ENCODE measurements at places on chromosomes 5 and 9. TPM values are rescaled to one million over a fixed set of nuclear protein-coding genes. Genes with fewer than 3 reads are reported as not detected.

- DNase-seq = no peak
Observed at GRCh38 chr9:137161558-137162486, 8.0 kb downstream of the LRRC26 start.

GRCh38 chr5:147949711-147950573, 43.6 kb upstream of the C5orf46 start:
- DNase-seq = no peak

DNA sequence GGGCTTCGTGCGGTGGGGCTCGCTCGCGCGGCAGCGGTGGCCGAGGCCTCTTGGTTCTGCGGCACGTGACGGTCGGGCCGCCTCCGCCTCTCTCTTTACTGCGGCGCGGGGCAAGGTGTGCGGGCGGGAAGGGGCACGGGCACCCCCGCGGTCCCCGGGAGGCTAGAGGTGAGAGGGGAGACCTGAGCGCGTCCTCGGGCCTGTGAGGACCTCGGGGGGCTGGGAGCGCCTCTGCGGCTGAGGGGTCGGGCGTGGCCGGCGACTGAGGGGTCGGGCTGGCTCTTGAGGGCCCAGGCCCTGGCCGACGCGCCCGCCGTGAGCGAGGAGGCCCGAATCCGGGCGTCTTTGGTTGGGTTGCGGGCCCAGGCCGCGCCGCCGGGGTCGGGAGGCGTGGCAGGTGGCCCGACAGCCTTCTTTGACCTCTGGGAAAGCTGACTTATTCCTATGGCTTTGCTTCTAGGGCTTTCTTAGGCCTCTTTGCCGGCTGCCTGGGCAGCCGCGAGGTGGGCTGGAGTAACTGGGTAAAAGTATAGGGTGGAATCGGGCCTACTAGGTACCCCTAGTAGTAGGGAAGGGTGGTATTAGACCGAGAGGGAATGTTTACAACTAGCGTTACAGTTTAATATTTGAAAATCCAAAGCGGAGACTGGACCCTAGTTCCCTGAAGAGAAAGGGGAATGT, at the start of gene CANX:
CANX (plus strand) TSS at position 33 of the 681 bp plus-strand sequence. CDS start 6,715 bp downstream, outside the sequence.
- no peak for DNase-seq

DNA sequence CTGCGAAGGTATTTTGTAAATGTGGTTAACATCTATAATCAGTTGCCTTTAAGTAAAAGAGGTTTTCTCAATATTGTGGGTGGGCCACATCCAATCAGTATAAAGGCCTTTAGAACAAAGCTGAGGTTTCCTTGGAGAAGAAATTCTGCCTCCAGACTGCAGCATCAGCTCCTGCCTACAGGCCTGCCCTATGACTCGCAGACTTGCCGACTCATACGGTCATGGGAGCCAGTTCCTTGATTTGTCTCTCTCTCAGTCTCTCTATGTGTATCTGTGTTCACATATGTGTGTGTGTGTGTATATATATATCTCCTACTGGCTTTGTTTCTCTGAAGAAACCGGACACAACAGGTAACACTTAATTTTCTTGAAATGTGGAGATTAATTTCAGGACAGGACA, 45.3 kb downstream of the SLC36A1 start:
- no peak for DNase-seq

GRCh38 chr9:120242116-120242811, 337.7 kb downstream of the CDK5RAP2 start:
- peak; percentile 51 for DNase-seq

DNA sequence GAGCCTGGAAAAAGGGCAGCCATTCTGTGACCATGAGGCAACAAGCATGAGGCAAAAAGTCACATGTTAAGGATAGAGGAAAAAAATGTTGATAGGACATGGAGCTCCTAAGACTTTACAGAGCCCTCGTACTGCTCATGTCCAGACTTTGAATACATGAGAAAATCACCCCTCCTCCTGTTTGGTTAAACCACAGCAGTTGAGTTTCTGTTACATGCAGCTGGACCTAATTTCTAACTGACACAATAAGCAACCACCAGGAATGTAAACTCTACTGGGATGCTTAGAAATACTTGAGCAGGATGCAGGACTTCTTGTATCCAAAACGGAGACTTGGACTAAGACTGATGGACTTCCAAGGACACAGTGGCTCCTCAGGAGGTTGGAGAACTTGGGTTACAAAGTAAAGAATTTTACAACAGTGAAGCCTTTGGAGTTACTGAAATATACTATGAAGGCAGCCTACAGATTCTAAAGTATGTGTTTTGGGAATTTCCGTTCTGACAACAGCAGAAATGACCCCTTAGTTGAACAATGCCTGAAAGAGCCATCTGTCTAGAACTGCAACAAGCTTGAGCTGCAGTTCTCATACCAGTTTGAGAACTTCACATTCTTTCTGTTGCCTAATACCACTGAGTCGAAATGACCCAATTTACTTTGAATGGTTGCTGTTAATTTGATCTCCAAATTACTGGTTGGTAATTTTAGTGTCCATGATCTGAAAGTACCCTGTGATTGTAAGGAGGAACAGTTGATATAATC, 268.9 kb downstream of the PIK3R1 start:
- DNase-seq = no peak

- DNase-seq = peak; percentile 27
Observed at GRCh38 chr9:115694014-115694413, 459.6 kb upstream of the PAPPA start.

GRCh38 chr5:69032009-69032408, 61.8 kb upstream of the SLC30A5 start:
- DNase-seq = peak; percentile 20

DNA sequence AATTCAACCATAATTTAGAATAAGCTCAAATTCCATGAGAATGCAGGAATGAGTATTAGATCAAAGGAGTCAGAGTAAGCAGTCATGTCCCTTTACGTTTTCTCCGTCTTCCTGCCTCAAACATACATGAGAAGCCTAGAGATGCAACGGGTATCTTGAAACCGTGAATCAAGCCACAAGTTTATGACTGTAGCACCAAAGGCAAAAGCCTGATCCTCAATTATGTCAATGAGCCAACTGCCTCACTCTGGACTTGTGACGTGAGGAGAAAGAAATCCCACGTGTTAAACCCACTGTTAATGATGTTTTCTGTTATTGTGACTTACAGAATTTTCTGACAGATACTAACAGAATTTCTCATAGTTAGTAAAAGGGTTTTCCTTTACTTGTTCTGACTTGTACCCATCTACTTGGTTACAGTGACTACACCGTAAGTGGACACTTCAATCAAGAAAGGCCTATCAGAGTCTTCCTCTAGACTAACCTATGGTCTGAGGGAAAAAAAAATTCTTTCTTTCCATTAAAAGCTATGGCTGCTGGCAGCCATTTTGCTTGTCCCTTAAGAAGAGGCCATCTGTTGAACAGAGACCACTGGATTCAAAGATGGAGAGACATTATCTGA, 35.3 kb upstream of the HK3 start:
- no peak for DNase-seq

DNA sequence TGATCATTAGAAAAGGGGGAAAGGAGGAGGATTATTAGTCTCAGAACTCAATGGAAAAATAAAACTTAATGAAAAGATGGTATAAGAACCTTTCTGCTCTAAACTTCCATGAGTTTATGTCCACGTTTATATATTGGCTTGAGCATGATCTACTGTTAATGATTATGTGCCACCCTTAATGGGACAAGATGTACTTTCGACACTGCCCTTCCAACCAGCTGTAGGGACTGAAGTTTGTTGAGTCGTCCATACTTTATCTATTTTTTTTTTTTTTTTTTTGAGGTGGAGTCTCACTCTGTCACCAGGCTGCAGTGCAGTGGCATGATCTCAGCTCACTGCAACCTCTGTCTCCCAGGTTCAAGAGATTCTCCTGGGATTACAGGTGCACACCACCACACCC, 25.0 kb upstream of the GABRP start:
- DNase-seq = no peak

- no peak for DNase-seq
Observed at GRCh38 chr5:177382423-177383029, 1.7 kb upstream of the SLC34A1 start.

GRCh38 chr9:90905822-90906221, 104.2 kb downstream of the SYK start:
- DNase-seq = no peak

GRCh38 chr9:17315341-17315740, 180.5 kb downstream of the CNTLN start:
- no peak for DNase-seq

- no peak for DNase-seq
Observed at GRCh38 chr5:180652346-180652745, 2.9 kb upstream of the FLT4 start.

- DNase-seq = no peak
Observed at GRCh38 chr5:136891175-136891972, 526.0 kb upstream of the TRPC7 start.

DNA sequence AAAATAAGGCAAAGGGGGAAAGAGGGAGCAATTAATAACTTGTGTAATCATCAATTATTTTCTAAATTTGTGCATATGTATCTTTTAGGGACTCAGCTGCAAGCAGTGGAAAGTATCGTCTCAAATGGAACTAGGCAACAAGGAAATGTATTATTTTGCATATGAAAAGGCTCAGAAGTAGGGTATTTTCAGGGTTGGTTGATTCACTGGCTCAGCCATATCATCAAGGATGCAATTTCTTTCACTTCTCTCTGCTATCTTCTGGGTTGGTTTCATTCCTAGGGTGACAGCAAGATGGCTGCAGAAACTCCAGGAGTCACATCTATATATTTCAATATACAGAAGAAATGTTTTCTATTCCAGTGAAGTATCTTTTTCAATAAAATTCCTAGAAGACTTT, 509.8 kb downstream of the DMAC1 start:
- DNase-seq = no peak

DNA sequence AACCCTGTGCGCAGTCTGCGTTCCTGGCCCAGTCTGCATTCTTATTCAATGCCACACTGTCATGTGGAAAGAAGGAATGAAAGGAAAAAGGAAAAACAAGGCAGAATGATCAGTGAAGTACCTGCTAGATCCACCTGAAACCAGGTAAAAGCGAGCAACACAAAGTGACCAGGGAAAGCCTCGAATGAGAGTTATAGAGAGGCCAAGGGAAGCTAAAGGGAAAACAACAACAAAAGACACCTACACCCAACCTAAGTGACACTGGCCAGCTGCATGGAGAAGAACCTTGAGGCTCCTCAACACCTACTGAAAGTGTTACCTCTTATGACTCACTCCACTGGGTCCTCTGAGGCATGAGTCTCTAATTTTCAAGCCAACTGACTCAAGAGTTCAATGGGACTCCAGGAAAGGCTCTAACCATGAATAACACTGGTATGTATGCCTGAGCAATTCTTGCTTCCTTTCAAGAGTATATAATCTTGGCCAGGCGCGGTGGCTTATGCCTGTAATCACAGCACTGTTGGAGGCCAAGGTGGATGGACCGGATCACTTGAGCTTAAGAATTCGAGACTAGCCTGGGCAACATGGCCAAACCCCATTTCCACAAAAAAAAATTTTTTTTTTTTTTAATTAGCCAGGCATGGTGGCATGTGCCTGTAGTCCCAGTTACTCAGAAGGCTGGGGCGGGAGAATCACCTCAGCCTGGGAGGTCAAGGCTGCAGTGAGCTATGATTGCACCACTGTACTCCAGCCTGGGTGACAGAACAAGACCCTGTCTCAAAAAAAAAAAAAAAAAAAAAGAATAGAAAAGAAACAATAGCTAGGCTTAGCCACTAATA, 29.0 kb downstream of the MTMR12 start:
- DNase-seq = no peak

DNA sequence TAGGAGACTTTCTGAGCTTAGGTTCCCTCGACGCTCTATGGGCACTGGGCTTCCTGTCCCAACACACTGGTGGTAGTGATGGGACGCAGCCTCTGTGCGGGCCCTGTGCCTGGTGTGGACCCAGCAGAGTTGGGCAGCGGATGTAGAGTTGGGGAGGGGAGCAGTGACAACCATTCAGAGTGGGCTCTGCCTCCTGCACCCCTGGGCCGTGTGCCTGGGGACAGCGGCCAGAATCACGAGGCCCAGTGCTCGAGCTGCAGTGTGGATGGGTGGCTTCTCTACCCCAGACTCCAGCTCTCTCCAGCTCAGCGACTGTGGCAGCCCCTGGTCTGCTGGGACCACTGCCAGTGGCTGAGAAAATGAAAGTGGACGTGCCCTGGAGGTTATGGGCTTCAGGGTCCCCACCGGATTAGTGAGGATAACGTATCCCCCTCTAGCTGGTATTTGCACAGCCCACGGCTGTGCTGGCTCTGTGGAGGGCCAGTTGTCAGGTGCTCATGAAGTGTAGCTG, 18.6 kb downstream of the RXRA start:
- no peak for DNase-seq

- no peak for DNase-seq
Observed at GRCh38 chr5:170619869-170620268, 116.0 kb downstream of the KCNIP1 start.

DNA sequence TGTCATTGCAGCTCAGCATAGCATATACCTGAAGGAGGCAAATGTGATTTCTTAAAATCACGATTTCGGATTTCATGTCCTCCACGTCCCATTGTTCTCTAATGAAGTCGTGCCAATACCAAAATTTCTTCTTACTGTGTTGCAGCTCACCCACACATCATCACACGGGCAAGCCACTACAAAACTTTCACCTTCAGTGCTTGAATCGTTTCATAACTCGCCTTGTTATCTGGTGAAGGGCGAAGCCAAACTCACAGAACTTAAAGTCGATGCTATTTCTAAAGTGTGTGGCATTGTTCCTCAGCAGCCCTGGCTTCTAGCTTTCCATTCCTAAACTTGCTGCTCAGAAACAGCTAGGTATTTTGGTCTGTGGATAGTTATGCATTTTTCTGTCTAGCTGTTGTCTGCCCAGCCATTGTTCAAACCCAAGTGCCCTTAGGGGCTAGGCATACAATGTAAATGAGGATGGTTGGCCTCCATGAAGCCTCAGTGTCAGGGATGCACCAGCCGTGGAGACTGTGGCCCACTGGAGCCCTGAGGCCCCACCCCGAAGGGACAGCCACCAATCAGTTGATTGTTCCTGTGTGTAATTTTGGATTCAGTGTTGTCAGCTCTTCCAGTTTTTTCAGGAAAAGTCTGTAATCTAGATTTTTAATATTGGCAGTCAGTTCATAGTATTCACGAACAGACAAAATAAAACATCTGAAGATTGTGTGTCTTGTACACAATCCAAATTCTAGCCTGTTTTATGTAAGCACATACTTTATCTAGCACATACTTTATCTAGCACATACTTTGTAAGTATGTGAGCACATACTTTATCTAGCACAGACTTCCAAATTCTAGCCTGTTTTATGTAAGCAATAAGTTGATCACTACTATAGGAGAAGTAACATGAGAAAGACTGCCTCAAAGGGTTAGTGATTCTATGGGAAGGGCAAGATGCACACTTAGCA, 112.8 kb downstream of the DAPK1 start:
- no peak for DNase-seq

DNA sequence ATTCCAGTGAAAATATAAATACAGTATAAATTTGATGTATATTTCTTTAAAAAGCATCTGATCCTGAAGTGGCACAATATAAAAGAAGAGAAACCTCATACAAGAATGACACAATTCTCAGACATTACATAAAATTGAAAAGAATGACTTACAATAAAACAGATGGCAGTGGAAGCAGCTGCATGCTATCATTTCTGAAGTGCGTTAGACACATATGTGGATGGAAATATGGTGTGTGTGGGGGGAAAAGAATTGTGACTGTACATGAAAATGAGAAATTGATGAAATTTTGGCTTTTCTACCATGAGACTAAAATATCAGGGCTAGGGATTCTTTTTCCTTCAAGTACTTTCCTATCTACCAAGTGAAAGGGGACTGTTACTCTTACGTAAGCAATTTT, 45.9 kb upstream of the CDH18 start:
- no peak for DNase-seq

The JAKMIP2 gene
- total RNA-seq = 88.2 TPM

The ALDH1B1 gene
- total RNA-seq = 15.3 TPM

The C9 gene
- total RNA-seq = not detected

The FRMD3 gene
- 20.7 TPM for total RNA-seq

The HACD4 gene
- 0.10 TPM for total RNA-seq

The HMMR gene
- 7.4 TPM for total RNA-seq

The C6 gene
- total RNA-seq = not detected

All from glutamatergic neuron (in vitro differentiated cells).